ENCODE measurements at places on chromosomes 3 and 15.

- no peak for DNase-seq
Observed at GRCh38 chr15:81752974-81753373, 292.8 kb downstream of the MEX3B start.

DNA sequence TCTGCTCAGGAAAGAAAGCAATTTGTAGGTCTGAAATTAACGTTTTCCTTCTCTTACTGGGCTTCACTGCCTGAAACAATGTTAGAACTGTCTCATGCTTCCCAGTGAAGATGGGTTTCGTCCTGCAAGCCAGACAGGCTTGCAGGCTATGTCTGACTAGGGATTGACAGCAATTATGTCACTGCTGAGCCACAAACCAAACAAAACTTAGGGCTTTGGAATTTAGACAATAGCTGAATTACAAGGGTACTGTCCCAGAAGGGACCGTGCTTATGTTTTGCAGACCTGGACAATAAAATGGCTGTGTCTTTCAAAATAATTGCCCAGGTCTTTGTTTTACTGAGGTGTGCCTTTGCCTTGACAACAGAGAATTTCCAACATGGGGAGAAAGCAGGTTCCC lies 46.3 kb upstream of the CCDC80 start:
- DNase-seq: no peak

DNA sequence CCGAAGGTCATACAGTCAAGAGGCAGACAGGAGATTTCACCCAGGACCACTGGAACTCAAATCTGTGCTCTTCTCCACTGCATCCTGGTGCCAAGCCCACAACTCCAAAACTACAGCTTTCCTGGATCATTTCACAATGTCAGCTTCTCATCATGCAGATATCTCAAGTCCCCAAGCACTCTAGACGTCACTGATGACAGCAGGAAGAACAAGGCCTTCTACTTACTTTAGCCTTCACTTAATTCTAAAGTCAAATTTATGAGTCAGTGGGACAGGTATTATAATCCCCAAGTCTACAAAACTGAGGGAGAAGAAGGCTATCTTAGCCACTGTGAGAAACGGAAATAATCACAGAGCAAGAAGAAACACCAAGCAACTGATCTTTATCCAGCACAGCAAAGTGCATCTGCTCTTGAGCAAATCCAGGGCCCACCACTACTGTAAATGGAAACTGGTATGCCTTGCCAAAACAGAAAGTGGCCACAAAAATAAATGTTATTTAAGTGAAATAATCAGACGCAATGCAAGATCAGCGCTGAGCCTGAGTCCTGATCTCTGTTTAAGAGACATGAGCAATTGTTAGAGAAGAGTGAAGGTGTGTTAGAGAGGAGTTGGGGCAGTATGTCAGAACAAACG lies 928 bp downstream of the RAD18 start:
- peak; percentile 26 for DNase-seq

GRCh38 chr3:21238661-21239060 lies 512.3 kb downstream of the ZNF385D start:
- DNase-seq: no peak

DNA sequence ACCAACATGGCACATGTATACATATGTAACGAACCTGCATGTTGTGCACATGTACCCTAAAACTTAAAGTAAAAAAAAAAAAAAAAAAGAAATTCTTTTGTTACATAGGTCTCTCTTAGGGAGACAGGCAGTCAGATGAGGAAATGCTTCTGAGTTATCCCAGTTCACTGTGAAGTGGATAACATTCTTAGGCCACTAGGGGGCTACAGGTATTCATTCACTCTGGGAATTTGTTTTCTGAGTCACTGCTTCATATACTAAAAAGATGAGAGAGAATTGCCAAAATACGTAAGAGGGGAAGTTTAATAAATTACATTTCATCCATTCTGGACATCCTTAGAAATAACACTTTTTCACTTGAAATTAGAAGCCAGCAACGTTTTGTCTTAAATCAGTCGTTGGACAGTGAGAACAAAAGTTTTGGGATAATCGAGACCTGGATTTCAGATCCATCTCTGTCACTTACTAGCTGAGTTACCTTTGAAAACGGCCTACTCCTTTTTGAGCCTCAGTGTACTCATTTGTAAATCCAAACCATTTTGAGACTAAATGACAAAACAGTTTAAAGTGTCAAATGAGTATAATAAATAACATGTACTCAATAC lies 738.4 kb upstream of the ALCAM start:
- no peak for DNase-seq

DNA sequence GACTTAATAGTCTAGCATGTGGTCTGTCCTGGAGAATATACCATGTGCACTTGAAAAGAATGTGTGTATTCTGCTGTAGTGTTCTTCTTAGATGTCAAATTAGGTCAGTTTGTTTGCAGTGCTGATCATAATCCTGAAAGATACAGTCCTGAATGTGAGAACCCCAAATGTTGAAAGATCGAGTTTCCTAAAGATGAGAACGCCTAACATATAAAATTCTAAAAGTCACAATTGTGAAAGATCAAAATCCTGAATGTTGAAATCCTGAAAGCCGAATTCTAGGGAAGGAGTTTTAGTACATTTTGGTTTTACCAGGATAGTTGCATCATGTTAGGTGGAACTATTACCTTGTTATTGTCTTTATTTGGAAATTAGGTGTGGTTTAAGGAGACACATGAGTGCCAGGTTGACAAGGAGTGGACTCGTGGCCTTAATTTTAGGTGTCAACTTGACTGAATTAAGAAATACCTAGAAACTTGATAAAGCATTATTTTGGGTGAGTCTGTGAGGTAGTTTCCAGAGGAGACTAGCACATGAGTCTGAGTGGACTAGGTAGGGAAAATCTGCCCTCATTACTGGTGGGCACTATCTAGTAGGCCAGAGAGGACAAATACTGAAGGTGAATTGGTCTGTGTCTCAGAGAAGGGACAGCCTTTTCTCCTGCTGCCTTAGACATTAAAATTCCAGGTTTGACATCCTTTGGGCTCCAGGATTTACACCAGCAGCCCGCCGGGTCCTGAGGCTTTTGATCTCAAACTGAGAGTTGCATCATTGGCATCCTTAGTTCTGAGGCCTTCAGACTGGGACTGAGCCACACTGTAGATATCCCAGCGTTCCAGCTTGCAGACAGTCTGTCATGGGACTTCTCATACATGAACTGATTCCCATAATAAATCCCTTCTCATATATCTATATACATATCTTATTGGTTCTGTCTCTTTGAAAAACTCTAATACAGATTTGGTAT lies 77.1 kb downstream of the LRRC28 start:
- no peak for DNase-seq

- no peak for DNase-seq
Observed at GRCh38 chr3:12194209-12194608, 35.5 kb upstream of the TIMP4 start.

DNA sequence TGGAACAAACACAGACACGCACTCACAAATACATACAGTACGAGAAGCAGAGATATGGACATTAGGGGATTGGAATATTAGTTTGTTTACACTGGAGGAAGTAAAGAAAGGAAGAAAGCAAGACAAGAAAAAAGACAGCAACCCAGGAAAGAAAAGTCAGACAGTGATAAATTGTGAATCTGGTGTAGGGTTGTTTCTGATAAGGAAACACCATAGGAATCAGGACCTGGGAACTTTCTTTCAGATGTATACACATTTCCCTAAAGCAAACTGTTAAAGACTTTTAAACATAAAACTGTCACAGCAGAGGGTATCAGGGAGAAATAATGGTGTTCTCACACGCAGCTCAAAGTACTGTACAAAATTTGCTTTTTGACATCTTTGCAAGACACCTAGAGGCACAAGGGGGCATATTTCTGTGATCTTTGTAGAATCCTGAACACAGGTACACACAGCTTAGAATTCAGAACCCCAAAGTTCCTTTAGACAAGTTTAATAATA lies 153.7 kb downstream of the TUSC7 start:
- no peak for DNase-seq

- no peak for DNase-seq
Observed at GRCh38 chr3:197226179-197226578, 72.2 kb downstream of the DLG1 start.

GRCh38 chr3:8625991-8626390 lies 18.6 kb downstream of the SSUH2 start:
- no peak for DNase-seq

GRCh38 chr3:117660941-117661817 lies 951.6 kb downstream of the TUSC7 start:
- no peak for DNase-seq

- DNase-seq: no peak
Observed at GRCh38 chr3:63089007-63089750, 188.9 kb upstream of the SYNPR start.

GRCh38 chr3:40287248-40287647 lies 22.3 kb upstream of the EIF1B start:
- DNase-seq: no peak

DNA sequence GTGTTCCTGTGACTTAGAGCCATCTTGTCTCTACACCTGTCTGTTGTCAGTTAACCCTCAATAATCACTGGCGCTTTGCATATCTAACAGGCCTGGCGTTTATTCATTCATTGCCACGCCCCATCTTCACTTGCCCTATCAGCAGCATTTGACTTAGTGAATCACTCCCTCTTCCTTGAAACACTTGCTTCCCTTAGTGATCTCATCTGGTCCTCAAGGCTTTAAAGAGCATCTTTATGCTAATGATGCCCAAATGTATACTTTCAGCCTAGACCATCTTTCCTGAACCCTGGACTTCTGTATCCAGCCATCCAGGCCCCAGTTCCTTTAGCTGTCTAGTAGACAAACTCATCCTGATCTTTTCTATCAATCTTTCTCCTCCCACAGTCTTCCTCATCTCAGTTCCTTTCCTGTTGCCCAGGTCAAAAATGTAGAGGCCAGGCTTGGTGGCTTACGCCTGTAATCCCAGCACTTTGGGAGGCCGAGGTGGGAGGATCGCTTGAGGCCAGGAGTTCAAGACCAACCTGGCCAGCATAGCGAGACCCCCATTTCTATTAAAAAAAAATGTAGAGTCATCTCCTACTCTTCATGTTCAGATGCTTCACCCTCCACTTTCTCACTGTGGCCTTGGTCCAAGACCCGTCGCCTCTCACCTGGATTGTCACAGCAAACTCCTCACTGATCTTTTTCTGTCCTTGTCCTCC lies 1.4 kb upstream of the IGDCC4 start:
- DNase-seq: no peak

DNA sequence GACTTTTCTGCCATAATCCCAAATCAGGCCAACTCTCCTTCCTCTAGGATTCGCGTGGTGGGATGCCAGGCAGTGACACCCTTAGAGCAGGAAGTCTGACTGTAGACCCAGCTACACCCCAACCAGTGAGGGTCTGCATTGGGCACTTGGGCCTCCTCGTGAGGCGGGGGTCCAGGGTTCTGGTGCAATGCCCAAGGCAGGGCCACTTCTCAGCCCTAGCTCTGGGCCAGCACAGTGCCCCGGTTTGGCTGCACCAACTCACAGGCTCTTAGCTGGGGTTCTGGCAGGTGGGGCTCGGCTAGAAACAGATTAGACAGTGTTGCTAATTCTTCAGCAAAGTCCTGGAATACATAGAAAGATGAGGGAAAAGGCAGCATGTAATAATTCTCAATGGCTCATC lies 12.7 kb downstream of the CDAN1 start:
- DNase-seq: no peak

- DNase-seq: no peak
Observed at GRCh38 chr3:109396806-109397205, 59.5 kb upstream of the DPPA4 start.

DNA sequence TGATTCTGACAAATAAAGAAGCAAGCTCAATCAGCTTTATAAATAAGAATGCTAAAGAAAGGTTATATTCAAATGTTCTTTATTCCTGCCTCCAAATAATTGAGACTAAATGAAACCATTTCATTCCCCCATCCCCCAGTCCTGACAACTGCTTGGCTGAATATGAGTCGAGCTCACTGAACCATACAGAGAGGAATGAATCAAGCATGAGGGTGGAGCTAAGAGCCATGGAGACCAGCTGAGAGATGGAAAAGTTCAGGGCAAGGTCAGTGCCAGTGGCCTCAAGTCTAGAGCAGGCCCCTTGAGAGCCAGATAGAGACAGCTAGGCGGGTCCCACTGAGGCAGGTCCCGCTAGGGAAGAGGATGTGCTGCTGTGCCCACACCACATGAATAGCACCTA lies 188.7 kb upstream of the EIF1B start:
- no peak for DNase-seq

- no peak for DNase-seq
Observed at GRCh38 chr3:135145581-135145980, 350.5 kb downstream of the EPHB1 start.

GRCh38 chr15:31811641-31812040 lies 218.7 kb upstream of the CHRNA7 start:
- no peak for DNase-seq

- no peak for DNase-seq
Observed at GRCh38 chr15:42184296-42184695, 23.8 kb downstream of the VPS39 start.

- DNase-seq: no peak
Observed at GRCh38 chr3:30259730-30260129, 346.7 kb upstream of the TGFBR2 start.

DNA sequence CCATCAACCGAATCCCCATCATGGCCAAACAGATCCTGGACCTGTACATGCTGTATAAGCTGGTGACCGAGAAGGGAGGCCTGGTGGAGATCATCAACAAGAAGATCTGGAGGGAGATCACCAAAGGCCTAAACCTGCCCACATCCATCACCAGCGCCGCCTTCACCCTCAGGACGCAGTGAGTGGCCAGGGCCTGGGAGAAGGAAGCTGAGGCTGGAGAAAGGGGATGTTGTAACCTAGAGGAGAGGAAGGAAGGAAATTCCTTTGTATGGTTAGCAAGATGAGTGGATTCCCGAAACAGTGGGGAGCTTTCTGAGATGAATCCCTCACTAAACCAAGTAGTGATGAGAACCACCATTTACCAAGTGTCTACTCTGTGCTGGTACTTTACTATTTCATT lies 25.8 kb upstream of the CLK3 start:
- DNase-seq: no peak

GRCh38 chr15:91632176-91632575 lies 221.3 kb upstream of the SLCO3A1 start:
- no peak for DNase-seq

DNA sequence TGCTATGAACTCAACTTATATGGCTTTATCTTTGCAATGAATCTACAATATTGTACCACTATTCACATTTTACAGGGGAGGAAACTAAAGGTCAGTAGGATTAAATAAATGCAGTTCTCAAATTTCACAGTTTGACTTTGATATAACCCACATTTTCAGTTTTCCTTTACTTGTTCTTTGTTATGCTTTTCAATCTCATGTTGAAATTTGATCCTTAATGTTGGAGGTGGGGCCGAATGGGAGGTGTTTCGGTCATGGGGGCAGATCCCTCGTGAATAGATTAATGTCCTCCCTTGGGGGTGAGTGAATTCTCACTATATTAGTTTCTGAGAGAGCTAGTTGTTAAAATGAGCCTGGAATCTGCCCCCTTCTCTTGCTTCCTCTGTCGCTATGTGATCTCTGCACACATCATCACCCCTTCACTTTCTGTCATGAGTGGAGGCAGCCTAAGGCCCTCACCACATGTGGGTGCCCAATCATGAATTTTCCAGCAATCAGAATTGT lies 44.7 kb downstream of the CD200 start:
- DNase-seq: no peak
